SIG-M5 (cell line): ENCODE measurements at places on chromosomes 16 and 17.

DNA sequence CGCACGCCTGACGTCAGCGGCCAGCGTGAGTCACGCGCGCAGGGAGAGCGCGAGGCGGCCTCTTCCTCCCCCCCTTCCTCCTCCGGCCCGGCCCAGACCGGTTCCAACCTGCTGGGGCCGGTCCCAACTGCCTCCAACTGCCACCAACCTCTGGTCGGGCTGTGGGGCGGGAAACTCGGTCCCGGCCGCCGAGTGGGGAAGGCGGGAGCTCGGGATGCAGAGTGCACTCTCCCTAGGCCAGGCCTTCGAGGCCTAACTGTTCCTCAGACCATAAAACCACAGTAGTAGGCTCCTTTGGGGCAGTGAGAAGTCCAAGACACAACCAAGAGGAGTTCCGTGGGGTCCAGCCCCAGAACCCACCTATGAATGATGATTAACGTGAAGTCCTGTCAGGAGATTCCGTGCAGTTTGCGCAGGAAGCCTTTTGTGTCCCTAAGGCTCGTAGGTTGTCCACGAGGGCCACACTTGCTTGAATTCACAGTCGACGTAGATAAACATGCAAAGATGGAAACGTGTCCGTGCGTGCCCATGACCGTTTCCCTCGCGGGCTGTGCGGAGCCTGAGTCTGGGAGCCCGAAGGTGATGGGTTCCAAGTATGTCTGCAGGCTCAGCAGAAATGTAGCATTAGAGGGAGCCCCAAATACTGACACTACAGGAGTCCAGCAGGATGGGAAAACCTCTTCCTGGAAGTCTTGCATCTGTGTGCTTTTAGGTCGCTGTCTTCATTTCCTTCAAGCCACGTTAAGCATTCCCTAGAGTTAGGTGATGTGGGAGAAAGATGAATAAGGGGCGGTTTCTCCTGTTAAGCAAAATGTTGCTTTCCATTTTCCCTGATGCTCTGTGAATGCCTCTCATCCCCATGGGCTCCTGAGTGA is 647 bp downstream of the UNK start:
- DNase-seq, result peak; percentile 72

- no peak for DNase-seq
These were observed 270.6 kb downstream of the MAF start for GRCh38 chr16:79329967-79330366.

DNA sequence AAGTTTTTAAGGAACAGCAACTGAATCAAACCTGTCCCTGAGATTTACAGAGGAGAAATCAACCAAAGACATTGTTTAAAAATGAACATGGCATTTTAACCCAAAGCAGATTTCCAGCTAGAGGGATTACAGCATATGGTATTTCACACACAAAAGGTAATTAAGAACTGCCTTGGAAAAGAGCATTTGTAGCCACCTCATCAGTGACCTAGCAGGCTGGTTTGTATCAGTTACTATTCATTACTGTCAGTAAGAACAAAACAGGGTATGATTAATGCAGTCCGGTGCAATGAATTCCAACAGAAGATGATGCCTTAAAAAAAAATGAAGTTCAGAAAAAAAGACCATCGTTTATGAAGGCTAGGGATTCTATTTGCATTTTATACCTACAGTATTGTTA is 219.9 kb downstream of the CHD9NB start:
- no peak for DNase-seq

GRCh38 chr17:48636177-48637018 is 10.2 kb upstream of the HOXB9 start:
- no peak for DNase-seq

DNA sequence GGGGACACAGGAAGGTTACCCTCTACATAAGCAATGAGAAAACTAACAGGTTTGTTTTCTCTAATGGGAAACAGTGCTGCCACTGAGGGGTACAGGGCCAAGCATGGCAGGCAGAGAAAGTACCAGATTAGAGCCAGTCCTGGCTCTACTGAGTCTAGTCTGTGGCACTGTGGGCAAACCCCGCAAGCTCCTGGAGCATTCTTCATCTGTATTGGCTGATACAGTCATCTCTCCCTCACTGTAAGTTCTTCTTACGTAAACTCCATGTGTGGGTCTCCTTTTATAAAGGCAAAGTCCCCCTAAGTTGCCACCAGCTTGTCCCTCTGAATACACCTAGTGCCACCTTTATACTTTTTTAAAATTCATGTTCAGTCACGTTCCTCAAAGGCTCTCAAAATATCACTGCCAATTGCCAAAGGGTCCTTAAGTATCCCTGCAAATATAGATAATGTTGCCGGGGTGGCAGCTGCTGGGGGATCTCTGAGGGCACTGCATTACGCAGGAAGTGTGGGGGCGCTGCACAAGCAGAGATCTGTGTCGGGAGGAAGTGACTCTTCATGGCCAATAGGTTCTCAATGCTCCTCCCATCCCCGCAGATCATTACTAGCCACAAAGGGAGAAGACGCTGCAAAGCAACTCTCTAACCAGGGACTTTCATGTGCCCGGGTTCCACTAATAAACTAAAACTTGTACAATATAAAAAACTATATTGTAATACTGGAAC is 18.8 kb downstream of the XPO6 start:
- DNase-seq, result peak; percentile 28

DNA sequence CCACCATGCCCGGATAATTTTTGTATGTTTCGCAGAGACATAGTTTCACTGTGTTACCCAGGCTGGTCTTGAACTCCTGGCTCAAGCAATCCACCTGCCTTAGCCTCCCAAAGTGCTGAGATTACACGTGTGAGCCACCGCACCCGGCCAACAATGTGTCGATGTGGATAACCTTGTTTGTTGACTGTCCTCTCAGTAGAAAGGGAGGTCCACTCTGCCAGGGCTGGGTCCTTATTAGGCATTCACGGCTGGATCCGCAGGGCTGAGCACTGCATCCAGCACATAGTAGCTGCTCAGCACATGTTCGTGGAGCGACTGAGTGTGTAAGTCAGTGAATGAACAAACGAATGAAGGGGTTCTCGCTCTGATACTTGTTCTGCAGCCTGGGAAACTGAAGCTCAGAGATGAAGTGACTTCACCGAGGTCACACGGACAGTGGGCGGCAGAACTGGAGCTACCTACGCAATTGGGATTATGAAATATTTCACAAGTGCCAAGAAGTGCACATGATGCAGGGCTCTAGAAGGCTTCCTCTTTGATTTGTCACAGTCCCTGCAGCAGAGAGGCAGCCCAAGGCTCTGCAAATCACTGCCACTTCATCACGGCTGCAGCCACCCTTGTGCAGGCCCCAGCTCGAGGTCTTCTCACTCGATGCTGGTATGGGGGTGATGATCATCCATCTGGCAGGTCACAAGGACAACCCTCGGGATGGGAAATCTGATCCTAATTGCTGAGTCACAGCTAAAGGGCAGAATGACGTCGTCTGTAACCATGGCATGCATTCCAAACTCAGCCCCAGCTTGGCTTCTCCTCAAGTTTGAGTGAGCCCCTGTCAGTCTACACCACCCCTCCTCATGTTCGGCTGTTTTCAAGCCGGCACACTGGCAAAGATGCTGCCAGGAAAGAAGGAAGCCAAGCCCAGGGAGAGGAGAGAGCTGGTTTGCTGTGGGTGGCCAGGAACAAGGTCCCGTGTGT is 28.0 kb upstream of the SNN start:
- DNase-seq, result peak; percentile 81
